Fibroblast of the aortic adventitia (primary cell): ENCODE measurements at places on chromosomes 4 and X. TPM values are rescaled to one million over a fixed set of nuclear protein-coding genes. Genes with fewer than 3 reads are reported as not detected.

Gene FGFBP2
- not detected in 2 replicates for total RNA-seq

Gene NBDY
- 7.6 and 11.9 TPM in 2 replicates for total RNA-seq

Gene MAGEE1
- total RNA-seq, result 1.9 and 2.5 TPM in 2 replicates

Gene TMEM31
- not detected in 2 replicates for total RNA-seq

Gene CXCL9
- not detected in 2 replicates for total RNA-seq

Gene HMX1
- not detected in 2 replicates for total RNA-seq

Gene ZNF81
- 6.1 and 6.2 TPM in 2 replicates for total RNA-seq

Gene PDE6B
- not detected in 2 replicates for total RNA-seq

Gene HTT-AS
- not detected in 2 replicates for total RNA-seq
